ENCODE measurements at places on chromosomes 7 and 10.

DNA sequence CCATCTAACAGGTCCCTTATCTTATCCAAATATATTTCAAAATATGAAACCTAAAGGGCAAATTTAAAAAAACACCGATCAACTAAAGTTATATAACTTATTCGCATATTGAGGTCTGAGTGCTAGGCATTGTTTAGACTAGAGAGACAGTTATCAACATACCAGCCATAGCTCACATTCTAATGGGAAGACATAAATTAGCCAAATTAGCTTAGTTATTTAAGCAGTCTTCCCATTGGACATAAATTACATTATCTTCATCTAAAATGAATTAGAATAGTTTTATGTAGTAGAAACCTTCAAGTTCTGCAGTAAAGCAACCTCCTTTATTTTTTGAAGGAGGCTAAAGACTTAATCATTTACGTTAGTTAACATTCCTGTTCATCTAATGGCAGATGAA is 17.4 kb downstream of the KIF5B start:
- no peak for DNase-seq

GRCh38 chr7:66206119-66206933 is 1.2 kb downstream of the TPST1 start:
- no peak for DNase-seq

- DNase-seq: peak; percentile 54
Measured at GRCh38 chr10:97914837-97915211, 65.2 kb downstream of the GOLGA7B start.

DNA sequence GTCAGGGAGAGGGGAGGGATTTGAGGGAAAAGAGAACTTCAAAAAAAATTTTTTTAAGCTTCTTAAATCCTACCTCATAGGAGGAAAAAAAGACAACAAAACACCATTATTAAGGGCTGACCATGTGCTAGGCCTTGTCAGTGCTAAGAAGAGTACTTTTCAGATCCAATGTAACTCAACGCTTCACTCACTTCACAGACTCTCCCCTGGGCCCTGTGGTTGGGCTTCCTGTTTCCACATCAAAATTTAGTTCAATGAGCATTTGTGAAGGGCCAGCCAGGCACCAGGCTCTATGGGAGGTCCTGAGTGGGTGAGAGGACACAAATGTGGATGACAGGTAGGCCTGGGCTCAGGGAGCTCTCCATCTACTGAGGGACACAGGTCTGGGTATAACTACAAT is 249.8 kb downstream of the PTEN start:
- no peak for DNase-seq

- DNase-seq: no peak
Measured at GRCh38 chr7:22200238-22200637, 156.7 kb downstream of the RAPGEF5 start.

DNA sequence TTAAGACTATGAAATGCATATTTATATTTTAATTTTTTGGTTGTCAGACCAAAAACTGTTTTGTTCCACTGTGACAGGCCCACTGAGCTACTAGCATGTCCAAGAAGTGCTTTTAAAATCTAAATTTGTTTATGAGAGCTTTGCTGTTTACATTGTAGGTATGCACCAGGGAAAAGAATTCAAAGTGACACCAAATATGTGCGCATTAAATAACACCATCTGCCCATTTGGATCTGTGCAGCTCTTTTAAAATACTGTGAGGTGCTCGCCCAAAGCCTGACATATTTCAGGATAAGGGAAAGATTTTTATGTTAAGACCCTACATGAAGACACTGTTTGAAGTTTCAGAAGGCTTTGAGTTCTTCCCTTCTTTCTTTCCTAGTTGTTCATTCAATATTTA is 162.9 kb downstream of the ST7 start:
- no peak for DNase-seq

DNA sequence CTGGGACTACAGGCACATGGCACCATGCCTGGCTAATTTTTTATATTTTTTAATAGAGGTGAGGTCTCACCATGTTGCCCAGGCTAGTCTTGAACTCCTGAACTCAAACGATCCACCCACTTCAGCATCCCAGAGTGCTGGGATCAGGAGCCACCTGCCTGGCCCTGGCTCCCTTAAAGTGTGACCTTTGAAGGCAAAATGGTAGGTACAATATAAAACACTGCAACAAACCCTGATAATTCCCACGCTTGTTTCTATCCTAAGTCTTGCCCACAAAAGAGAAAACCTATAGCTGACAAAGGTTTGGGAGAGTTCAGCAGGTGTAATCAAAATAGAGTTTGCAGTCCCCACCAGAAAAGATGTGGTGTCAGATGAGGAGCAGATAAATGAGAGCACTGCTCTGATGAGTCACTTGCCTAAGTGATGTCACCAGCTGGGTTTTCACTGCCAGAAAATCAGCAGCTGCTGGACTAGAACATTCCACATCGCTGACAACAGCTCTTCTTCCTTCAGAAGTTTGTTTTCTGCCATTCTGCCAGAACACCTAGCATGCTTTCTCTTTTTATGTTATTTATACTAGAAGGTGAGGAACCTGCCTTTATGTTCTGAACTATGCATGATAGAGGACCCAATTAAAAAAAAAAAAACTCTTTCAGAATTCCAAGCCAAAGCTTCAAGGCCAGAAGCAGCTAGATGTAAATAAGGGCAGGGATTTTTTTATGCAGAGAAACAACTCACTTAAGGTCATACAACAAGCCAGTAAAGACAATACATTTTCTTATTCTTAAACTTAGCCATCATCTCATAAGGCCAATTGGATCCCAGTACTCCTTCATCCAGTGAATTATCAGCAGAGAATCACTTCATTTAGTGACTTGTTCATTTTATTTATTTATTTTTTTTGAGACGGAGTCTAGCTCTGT is 18.0 kb downstream of the PURB start:
- no peak for DNase-seq

DNA sequence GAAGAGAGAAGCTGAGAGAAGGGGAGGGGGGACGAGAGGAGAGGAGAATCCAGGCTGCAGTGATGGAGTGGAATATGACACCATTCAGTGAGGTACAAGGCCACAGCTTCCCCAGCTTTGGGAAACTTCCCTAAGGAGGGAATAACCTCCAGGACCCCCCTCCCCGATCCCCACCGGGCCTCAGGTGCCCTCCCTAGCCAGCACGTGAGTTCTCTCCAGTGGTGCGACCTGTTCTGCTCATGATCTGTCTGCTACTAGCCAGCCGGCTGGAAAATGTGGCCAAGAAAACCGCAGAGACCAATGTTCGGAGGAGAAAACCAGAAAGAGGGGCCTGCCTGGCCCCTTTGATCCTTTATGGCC is 39.9 kb upstream of the AGK start:
- DNase-seq: no peak

DNA sequence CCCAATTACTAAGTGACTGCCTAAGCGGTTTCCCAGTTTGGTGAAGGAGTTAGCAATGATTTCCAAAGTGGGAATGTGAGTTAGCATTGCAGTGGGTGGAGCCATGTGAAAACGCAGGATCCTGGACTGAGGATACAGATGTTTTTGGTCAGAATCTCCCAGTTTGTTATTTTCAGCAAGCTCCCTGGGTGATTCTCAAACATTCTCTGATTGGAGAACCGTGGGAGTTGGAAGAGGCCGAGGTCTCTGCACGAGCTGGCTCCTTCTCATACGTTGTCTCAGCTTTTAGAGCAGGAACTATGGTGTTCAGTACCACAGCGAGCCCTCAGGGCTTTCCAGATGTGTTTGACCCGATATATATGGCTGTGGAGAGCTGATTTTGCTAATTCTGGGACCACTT is 396.5 kb upstream of the NPVF start:
- no peak for DNase-seq

- DNase-seq: no peak
Measured at GRCh38 chr10:82961864-82962263, 1086.9 kb downstream of the NRG3 start.

GRCh38 chr7:17910377-17910776 is 29.9 kb downstream of the SNX13 start:
- no peak for DNase-seq

All from activated T-helper 1 cell treated with anti-CD3 and anti-CD28 coated beads, Interleukin-2, amount 50 U/mL, for 16 hours (primary cell).